ENCODE measurements at places on chromosomes 11 and 22.

DNA sequence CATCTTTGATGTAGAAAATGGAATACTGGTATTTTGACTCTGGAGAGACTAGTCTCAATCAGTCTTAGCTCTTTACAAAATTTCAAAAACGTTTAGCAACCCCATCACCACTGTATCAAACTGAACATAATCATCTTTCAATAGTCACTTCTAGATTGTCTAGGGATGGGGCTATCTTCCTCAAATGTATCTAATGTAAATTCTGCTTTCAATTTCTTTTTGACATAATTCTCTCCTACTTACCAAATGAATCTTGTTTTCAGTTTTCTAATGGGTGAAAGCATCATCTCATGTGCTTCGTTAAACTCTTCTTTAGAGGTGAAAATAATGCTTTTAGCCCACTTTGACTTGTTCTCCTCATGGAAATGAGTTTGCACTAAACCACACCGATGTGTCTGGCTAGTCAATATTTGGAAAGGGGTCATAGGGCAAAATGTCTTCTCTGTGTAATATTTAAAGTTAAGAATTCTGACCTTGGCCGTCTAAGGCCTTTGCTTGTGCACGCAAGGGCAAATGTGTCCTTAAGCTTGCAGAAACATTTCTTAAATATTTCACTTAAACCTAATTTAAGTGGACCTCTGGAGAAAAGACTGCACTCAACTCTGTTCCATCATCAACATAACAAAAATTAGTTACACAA lies 5.2 kb downstream of the SIK3 start:
- no peaks in the 10 kb centered on the region for H3K27me3 ChIP-seq
- no peak overlapping the region for H3K27ac ChIP-seq
- H3K4me3 ChIP-seq, result no peak overlapping the region
- peaks cover 61% of the 10 kb centered on the region for H3K4me1 ChIP-seq
- no peaks in the 10 kb centered on the region for H3K36me3 ChIP-seq

DNA sequence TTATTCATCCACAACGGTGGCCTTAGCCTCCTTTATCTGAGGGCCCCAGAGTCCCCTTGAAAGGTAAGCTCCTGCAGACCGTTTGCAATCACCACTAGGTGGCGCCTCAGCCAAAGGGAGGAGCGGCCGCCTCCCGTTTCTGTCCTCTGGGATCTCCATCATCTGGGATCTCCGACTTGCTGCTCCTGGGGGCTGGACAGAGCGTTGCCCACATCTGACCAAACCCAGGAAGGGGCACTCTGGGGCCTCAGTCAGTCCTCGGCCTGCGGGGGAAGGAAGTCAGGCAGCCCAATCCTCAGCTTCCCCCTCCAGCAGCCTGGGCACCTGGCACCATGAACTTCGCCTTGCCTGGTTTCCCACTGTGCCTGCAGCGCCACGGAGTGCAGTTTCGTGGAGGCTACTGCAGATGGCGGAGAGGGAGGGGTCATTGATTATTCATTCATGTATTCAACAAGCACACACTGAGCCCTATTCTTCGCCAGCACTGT lies 23.5 kb downstream of the TP53I11 start:
- H3K4me3 ChIP-seq, result no peak overlapping the region
- H3K27me3 ChIP-seq, result peaks cover 10% of the 10 kb centered on the region
- peak; percentile 43 for DNase-seq
- no peaks in the 10 kb centered on the region for H3K36me3 ChIP-seq
- no peaks in the 10 kb centered on the region for H3K4me1 ChIP-seq

DNA sequence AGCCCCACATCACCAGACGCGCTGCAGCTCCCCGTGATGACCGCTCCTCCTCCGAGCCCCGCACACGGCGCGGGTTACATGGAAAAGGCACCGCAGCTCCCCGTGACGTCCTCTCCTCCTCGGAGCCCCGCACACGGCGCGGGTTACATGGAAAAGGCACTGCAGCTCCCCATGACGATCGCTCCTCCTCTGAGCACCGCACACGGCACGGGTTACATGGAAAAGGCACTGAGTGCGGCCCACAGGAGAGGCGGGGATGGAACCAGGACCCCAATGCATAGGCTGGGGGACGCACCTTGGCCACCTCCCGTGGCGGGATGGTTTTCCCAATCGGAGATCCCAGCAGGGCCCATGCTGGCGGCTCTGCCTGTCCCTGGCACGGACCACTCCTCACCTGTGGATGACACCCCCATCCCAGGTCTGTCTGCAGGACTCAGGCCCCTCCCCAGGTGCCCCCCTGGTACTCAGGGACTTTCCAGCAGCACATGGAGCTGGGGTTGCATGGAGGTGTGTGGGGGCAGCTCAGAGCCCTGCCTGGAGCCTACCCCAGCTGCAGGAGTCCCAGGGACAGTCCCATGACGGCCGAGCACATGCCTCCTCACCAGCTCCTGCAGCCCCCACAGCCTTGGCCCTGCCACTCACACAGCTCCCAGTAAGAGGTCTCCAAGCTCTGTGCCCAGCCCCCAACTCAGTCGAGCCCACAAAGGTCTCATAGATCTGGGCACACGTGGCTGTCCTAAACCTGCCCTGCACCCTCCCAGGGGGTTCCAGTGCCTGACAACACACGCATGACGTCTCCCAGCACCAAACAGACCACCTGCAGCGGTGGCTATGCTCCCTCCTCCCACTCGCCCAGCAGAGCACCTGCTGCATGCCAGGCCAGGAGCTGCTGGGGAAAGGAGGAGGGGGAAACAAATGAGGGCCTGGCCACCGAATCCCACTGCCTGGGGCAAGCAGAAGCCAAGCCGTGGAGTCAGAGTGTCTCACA lies 166.6 kb downstream of the BRD1 start:
- no peak overlapping the region for H3K27ac ChIP-seq
- no peaks in the 10 kb centered on the region for H3K36me3 ChIP-seq
- DNase-seq, result no peak

DNA sequence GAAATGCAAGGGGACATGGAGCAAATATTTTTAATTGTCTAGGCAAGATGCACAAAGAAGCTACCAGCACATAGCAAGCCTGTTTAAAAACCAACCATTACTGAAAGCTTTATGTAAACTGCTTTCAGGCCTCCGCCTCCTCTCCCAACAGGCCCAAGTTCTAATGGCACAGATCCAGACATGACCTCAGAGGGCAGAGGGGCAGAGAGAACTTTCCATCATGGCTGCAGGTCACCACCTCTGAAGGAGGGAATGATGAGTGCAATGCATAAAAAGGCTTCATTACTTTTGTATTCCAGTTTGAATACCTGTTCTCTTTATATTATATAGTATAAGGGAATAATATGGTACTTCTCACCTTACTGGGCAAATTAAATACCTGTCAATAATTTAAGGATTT lies 15.2 kb downstream of the DDX17 start:
- H3K27me3 ChIP-seq, result no peaks in the 10 kb centered on the region
- peaks cover 34% of the 10 kb centered on the region for H3K4me1 ChIP-seq
- H3K27ac ChIP-seq, result peak overlapping the region; percentile 34
- H3K4me3 ChIP-seq, result no peak overlapping the region

DNA sequence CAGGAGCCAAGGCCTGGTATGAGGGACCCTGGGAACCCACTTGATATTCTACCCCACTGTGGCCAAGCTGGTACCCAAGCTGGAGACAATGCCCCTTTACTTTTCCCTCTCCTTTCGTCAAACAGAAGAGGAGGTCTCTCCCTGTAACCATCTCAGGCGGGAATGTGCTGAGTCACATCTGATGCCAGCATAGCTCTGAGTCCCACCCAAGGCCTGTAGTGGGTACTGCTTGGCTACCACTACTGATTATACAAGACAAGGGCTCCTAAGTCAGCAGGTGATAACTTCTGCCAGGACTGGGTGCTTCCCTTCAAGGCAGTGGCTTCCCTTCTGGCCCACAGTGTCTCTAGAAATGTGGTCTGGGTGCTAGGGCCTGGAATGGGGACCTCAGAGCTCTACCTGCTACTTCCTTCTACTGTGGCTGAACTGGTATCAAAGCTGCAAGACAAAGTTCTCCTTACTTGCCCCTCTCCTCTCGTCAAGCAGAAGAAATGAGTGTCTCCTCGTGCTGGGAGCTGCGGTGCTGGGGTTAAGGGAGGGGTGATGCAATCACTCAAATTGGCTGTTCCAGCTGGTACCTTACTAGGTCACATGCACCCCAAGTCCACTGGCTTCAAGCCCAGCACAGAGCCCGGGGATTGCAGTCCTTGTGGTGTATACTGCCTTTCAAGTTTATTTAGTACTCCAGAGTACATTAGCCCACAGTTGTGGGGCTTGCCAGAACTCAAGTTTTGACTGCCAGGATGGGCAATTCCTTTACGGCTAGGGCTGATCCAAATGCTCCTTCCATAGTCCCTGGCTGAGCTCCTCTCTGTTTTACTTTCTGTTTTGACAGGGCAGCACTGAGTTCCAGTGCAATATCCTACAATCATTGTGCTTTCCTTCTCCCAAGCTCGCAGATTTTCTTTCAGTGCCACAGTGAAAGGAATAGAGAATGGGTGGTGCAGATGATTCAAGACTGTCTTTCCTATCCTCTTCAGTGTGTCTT lies 419.7 kb upstream of the CNTN5 start:
- DNase-seq, result no peak
- H3K4me1 ChIP-seq, result no peaks in the 10 kb centered on the region
- no peak overlapping the region for H3K27ac ChIP-seq
- H3K4me3 ChIP-seq, result no peak overlapping the region
- no peaks in the 10 kb centered on the region for H3K36me3 ChIP-seq

GRCh38 chr11:130390071-130390758 lies 38.2 kb downstream of the ADAMTS8 start:
- H3K27ac ChIP-seq, result no peak overlapping the region
- peak; percentile 66 for DNase-seq
- H3K4me1 ChIP-seq, result peaks cover 26% of the 10 kb centered on the region
- no peak overlapping the region for H3K4me3 ChIP-seq

- peaks cover 48% of the 10 kb centered on the region for H3K36me3 ChIP-seq
- H3K4me3 ChIP-seq, result no peak overlapping the region
- DNase-seq, result no peak
- H3K27me3 ChIP-seq, result no peaks in the 10 kb centered on the region
- H3K27ac ChIP-seq, result no peak overlapping the region
- no peaks in the 10 kb centered on the region for H3K4me1 ChIP-seq
These were observed 25.8 kb upstream of the SERPIND1 start for GRCh38 chr22:20748082-20748481.
